ENCODE measurements at places on chromosomes 11 and 22. TPM values are rescaled to one million over a fixed set of nuclear protein-coding genes. Genes with fewer than 3 reads are reported as not detected.

GRCh38 chr22:42174062-42174461 lies 43.5 kb upstream of the CYP2D6 start:
- DNase-seq = no peak

DNA sequence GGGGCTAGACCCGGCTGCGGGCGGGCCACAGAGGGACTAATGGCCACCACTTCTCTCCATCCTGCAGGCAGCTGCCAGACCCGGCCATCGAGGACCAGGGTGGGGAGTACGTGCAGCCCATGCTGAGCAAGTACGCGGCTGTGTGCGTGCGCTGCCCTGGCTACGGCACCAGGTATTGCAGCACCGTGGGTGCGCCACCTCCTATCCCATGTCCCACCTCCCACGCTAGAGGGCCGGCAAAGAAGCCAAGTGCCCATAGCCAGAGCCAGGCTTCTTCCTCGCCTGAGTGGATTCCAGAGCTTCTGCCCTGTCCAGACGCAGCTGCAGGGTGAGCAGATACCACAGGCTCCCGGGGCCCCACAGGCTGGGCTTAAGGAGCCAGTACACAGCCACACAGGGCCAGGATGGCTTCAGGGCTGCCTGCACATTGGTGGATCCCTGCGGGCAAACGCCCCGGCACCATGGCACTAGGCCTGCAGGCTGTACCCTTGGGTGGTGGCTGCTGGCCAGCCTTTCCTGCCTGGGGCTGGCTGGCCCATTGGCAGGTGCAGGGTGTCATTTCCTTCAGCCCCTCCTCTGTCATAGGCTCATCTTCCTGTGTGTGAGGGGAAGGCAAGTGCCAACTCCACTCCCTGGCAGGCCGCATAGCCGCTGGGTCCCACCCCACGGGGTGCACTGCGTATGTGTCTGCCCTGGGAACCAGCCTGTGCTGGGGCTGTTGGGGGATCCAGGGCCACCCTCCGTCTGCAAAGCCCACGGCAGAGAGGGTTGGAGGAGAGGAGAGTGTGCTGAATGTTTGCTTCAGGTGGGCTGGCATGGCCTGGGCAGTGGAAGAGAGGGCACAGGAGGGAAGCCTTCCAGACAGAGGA lies 16.5 kb upstream of the DGCR8 start:
- no peak for DNase-seq

SLN gene
- total RNA-seq = 427 TPM

- DNase-seq = no peak
These were observed 30.4 kb downstream of the STIM1 start for GRCh38 chr11:3885855-3886254.

DNA sequence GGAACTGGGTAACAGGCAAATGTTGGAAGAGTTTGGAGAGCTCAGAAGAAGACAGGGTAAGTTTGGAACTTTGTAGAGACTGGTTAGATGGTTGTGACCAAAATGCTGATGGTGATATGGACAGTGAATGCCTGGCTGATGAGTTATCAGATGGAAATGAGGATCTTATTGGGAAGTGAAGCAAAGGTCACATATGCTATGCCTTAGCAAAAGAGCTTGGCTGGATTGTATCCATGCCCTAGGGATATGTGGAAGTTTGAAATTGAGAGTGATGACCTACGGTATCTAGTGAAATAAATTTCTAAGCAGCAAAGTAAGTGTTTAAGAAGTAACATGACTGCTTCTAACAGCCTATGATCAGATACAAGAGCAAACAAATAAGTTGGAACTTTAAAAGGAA lies 17.8 kb downstream of the BBOX1 start:
- DNase-seq = no peak

GRCh38 chr22:27113211-27113635 lies 455.8 kb downstream of the MIAT start:
- DNase-seq = peak; percentile 74

MIOX gene
- not detected for total RNA-seq

DNA sequence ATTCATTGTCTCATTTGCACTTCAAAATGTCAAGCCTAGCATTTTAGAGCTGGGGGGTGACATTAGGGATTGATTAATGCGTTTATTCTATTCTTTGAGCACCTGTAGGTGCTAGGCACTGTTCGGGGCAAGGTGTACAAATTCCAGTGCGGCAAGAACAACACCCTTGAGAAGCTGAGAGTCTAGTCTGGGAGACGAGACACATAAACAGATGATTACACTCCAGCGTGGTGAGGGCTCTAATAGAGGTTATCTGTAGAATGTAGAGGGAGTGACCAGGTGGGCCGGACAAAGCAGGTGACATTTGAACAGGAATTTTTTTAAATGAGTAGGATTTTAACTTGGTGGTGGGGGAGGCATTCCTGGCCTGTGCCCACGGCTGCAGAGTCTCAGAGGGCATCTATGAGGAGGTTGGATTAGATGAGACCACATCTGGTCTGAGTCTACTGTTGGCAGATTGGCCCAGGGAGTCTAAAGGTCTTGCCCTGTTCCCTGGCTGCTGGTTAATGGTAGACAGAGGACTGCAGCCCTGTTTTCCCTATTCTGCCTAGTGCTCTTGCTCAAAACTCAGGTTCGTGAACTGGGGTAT lies 970 bp downstream of the CAT start:
- no peak for DNase-seq

DNA sequence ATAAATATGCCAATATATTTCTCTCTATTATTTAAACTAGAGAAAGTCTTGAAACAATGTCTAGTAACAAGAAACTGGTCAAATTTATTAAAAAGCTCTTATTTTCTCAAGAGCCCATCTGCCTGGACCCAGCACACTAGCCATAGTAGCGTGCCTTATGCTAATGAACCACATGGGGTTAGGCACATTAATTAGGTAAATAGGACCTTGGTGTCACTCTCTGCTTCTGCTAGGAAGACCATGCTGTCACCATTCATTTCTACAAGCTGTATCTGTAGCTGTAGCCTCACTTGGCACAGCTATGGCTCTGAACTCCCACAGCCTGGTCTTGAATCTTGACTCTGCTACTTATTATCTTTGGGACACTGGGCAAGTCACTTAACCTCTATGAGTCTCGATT lies 390.5 kb downstream of the NELL1 start:
- no peak for DNase-seq

LRRC32 gene
- 88.2 TPM for total RNA-seq
